ENCODE measurements at places on chromosomes 5 and 9.

DNA sequence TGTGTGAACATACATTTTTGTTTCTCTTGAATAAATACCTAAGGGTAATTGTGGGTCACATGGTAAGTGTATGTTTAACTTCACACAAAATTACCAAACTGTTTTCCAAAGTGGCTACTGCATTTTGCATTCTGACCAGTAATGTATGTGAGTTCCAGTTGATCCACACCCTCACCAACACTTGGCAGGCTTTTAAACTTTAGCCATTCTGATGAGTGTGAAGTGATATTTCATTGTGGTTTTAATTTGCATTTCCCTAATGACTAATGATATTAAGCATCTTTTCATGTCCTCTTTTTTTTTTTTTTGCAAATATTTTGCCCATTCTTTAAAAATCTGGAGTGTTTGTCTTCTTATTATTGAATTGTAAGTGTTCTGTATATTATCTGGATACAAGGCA lies 53.5 kb upstream of the MAST4 start:
- no peak for DNase-seq

GRCh38 chr5:149603210-149603609 lies 21.9 kb downstream of the ARHGEF37 start:
- DNase-seq, result no peak

DNA sequence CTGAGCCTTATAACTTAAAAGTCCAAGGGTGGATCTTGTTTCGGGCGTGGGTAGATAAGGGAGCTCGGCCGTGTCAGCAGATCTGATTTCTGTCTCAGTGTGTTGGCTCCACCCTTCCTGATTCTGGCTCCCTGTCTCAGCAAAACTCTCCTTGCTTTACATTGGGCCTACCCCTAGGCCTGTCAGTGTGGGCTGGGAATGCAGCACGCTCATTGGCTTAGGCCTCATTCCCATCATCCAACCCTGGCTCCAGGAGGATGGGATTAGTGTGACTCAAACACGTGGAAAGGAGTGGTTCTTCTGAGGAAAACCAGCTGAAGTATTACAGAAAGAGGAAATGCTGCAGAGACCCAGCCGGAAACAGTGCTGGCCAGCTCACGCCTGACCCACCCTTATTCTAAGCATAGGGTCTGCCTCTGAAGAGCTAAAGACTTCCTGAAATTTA lies 59.9 kb downstream of the ZFAND5 start:
- no peak for DNase-seq

DNA sequence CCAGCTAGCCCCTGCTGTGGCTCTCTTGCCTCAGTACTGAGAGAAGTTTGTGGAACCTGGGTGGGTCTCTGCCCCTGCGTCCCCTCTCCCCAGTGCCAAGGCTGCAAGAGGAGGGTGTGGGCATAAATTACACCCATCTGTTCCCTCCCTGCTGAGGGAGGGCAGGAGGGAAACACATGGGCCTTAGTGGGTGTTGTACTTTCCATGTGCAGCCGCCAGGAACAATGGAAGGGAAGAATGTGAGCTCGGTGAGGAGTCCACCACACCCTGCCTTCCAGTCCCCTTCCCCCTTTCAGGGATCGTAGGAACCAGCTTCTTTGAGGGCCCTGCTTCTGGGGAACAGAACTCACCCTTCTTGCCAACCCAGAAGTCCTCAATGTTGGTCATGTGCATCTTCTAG lies 138.2 kb upstream of the KLF4 start:
- DNase-seq, result no peak

- DNase-seq, result no peak
These were observed 213.7 kb downstream of the DRD1 start for GRCh38 chr5:175230299-175230698.

DNA sequence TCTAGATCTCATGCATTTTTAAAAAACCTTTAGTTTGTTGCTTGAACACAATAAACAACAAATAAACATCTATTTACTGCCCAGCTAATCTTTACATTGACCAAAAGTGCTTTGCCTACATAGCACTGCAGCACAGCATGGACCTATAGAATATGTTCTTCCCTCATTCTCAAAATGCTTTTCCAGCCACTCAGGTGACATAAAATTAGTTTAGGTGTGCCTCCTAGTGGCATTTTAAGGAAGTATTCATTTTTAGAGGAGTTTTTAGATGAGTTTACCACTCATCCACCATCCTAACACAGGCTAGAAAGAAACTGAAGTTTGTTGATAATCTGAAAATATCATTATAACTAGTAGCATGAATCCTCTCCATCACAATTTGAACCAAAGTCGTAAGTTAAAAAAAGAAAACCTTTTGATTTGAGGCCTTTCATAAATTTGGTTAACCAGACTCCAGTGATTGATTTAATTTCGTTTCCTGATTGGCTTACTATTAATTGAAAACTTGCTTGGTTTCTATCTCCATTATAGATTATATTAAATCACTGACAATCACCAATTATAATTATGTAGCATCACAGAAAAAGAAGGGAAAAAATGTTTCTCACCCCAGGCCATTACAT lies 12.6 kb downstream of the PLGRKT start:
- DNase-seq, result peak; percentile 43

Measured in RPMI8226 (cell line).